Activated CD4-positive, alpha-beta T cell treated with anti-CD3 and anti-CD28 coated beads, Interleukin-2, amount 10 ng/mL, durations not matched to agents 7 days and 5 days (primary cell): ENCODE measurements at places on chromosomes 7 and 10. TPM values are rescaled to one million over a fixed set of nuclear protein-coding genes. Genes with fewer than 3 reads are reported as not detected.

- H3K4me3 ChIP-seq = no peak overlapping the region
- H3K27me3 ChIP-seq = no peaks in the 10 kb centered on the region
- no peak overlapping the region for H3K27ac ChIP-seq
- H3K36me3 ChIP-seq = no peaks in the 10 kb centered on the region
These were observed 112.2 kb downstream of the MYO3A start for GRCh38 chr10:26046073-26046700.

Gene PKD2L1
- total RNA-seq = not detected

DNA sequence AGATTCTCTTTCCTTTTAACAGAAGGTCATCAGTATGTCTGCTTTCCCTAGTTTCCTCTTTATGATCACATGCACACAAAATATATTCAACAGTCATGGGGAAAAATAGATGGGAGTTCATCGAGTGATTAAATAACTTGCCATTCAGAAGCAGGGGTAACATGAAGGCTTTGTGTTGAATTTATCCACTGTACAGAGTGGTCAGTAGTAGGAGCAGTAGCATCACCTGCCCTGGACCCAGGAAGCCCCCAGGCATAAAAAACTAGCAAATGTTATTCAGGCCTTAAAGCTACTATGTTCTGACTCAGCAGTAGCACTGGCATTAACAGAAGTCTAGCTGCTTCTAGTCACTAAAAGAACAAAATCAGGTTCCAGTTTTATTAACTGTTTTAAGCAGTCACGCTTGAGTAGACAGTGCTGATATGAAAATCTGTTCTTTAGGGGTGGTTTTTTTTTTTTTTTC, 31.4 kb upstream of the FAM133B start:
- H3K27ac ChIP-seq = peak overlapping the region; percentile 85
- no peaks in the 10 kb centered on the region for H3K27me3 ChIP-seq
- peak overlapping the region; percentile 25 for H3K4me3 ChIP-seq
- no peak for DNase-seq
- H3K4me1 ChIP-seq = peaks cover 56% of the 10 kb centered on the region
- H3K36me3 ChIP-seq = peaks cover 57% of the 10 kb centered on the region

Gene TMEM196
- total RNA-seq = not detected

Gene SH2B2
- 0.50 TPM for total RNA-seq

Gene TNKS2
- 33.8 TPM for total RNA-seq

DNA sequence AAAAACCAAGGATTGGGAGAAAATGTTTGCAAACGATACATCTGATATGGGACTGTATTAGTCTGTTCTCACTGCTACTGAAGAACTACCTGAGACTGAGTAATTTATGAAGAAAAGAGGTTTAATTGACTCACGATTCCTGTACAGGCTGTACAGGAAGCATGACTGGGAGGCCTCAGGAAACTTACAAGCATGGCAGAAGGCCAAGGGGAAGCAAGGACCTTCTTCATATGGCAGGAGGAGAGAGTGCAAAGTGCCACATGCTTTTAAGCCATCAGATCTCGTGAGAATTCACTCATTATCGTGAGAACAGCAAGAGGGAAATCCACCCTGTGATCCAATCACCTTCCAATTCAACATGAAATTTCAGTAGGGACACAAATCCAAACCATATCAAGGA, 11.0 kb downstream of the ZNF713 start:
- DNase-seq = no peak
- no peaks in the 10 kb centered on the region for H3K4me1 ChIP-seq
- no peak overlapping the region for H3K4me3 ChIP-seq
- peaks cover 3% of the 10 kb centered on the region for H3K36me3 ChIP-seq
- no peaks in the 10 kb centered on the region for H3K27me3 ChIP-seq

DNA sequence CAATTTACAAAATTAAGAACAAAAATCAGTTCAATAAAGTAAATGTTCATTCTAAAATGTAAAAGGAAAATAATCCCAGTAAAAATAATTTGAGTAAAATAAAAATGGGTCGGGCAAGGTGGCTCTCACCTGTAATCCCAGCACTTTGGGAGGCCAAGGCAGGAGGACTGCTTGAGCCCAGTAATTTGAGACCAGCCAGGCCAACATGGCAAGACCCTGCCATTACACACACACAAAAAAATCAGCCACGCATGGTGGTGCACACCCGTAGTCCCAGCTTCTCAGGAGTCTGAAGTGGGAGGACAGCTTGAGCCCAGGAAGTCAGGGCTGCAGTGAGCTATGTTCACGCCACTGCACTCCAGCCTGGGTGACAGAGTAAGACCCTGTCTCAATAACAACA, 34.4 kb downstream of the CNOT4 start:
- no peak overlapping the region for H3K4me3 ChIP-seq
- no peak for DNase-seq
- H3K27me3 ChIP-seq = no peaks in the 10 kb centered on the region
- peaks cover 3% of the 10 kb centered on the region for H3K4me1 ChIP-seq
- peaks cover 5% of the 10 kb centered on the region for H3K36me3 ChIP-seq
- no peak overlapping the region for H3K27ac ChIP-seq

DNA sequence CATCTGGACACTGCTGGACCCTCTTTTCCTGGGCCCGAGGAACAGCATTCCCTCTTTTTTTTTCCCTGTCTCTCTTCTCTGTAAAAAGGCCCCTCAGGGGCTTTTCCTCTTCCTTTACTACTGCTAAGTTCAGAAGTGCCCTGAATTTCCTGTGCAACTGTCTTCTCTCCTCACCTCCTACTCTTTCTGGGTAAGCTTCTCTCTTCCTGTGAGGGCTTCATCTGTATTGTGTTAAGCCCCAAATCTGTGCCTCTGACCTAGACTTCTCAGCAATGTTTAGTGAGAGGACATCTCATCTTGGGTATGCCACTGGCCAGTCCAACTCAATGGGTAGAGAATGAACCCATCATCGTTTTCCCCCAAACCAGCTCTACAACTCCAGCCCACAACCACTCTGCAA, 174.2 kb downstream of the PTEN start:
- no peak overlapping the region for H3K4me3 ChIP-seq
- no peaks in the 10 kb centered on the region for H3K27me3 ChIP-seq
- no peak for DNase-seq
- H3K27ac ChIP-seq = no peak overlapping the region
- H3K36me3 ChIP-seq = no peaks in the 10 kb centered on the region

DNA sequence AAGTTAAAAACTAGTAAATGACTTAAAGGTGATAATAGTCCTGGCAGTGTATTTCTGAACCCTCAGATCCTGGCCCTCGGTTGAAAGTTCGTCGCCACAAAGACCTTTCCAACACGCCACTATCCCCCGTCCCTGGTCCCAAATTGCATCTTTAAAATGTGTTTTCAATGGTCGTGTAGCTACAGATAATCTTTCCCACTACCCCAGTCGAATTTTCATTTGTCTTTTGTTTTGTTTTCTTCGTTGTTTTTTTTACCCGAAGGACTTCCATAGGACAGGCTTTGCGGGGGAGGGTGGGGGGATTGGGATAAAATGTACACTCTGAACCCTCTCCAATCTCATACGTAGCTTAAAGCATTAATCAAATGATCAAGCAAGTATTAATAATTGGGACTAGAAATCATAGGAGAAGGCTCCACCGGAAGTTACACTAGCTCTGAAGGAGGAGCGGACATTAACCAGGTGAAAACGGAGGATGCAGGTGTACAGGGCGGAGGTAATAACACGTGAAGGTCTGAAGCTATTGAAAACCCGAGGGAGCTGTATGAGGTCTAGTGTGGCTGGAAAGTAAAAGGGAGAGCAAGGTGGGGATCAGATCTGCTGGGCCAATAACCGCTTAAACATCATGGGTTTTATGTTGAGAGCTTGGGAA, 32.8 kb upstream of the PHF14 start:
- peaks cover 27% of the 10 kb centered on the region for H3K4me1 ChIP-seq
- H3K4me3 ChIP-seq = no peak overlapping the region
- H3K27me3 ChIP-seq = no peaks in the 10 kb centered on the region
- no peak for DNase-seq

Gene ARHGEF35
- 4.2 TPM for total RNA-seq

Gene OR6B1
- total RNA-seq = not detected

GRCh38 chr10:3452173-3452626, 279.6 kb upstream of the PITRM1 start:
- H3K27me3 ChIP-seq = peaks cover 9% of the 10 kb centered on the region
- peaks cover 1% of the 10 kb centered on the region for H3K36me3 ChIP-seq
- DNase-seq = no peak
- H3K27ac ChIP-seq = no peak overlapping the region
- H3K4me3 ChIP-seq = no peak overlapping the region
- peaks cover 41% of the 10 kb centered on the region for H3K4me1 ChIP-seq

Gene LARP4B
- 101 TPM for total RNA-seq

- no peak overlapping the region for H3K4me3 ChIP-seq
- no peaks in the 10 kb centered on the region for H3K36me3 ChIP-seq
- DNase-seq = no peak
- H3K27ac ChIP-seq = no peak overlapping the region
- peaks cover 17% of the 10 kb centered on the region for H3K4me1 ChIP-seq
These were observed 128.2 kb upstream of the CHST15 start for GRCh38 chr10:124221356-124222317.

- peaks cover 7% of the 10 kb centered on the region for H3K36me3 ChIP-seq
- no peak overlapping the region for H3K27ac ChIP-seq
- H3K4me3 ChIP-seq = no peak overlapping the region
- peaks cover 15% of the 10 kb centered on the region for H3K27me3 ChIP-seq
- DNase-seq = no peak
These were observed 10.1 kb upstream of the RHEB start for GRCh38 chr7:151529842-151530241.

Gene TMEM254
- 20.4 TPM for total RNA-seq

GRCh38 chr7:25173184-25173583, 48.1 kb upstream of the CYCS start:
- no peak overlapping the region for H3K27ac ChIP-seq
- H3K36me3 ChIP-seq = peaks cover 6% of the 10 kb centered on the region
- DNase-seq = no peak
